ENCODE measurements at places on chromosomes 3 and 15. TPM values are rescaled to one million over a fixed set of nuclear protein-coding genes. Genes with fewer than 3 reads are reported as not detected.

DNA sequence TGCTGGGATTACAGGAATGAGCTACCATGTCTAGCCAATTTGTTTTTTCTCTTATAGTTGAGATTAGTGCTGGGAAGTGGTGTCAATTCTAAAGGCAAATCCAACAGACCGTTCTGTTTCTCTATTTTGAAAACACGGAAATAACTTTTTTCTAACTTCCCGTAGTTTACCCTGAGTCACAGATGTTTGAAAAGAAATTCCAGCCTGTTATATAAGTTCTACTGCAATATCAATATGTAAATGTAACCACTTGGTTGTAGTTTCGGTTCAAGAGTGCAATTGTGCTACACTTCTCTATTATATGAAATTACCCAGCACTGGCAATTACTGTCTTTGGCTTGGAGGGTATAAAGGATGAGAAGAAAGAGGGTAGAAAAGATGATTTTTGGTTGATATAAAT lies 22.3 kb upstream of the GNB4 start:
- DNase-seq = no peak

GRCh38 chr3:56874269-56874668 lies 72.5 kb upstream of the ARHGEF3 start:
- DNase-seq = no peak

- no peak for DNase-seq
These were observed 9.9 kb downstream of the TRAK1 start for GRCh38 chr3:42101048-42101447.

DNA sequence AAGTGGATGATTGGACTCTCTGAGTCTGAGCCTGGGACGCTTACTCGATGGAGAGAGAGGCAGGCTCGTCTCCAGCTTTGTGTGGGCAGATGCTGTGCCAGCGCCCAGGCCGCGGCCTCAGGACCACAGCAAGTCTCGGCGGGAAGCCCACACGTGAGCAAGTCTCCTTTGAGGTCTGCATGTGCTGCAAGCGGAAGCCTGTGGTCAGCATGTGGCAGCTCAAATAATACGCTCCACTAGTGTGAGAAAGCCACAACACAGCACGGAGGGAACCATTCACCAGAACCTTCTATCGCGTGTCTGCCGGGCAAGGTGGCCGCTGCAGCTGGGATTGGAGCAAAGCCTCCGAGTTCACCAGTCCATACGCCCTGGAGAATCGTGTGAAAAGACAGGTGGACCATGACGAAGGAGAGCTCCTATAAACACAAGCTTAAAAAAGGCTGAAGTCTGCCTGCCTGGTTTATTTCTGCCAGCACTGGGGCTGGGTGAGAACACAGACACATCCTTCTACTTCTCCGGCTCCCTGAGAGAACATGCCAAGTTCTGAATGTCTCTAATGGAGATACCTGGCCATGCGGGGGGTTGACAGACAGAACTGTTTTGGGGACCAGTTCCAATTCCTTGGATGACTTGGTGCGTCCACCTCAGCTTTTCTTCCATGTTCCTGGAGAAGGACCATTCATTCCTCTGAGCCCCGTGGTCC lies 82.0 kb upstream of the LRIG1 start:
- no peak for DNase-seq

ROBO1 gene
- 0.46 TPM for total RNA-seq

GOLGA6A gene
- 1.0 TPM for total RNA-seq

DNA sequence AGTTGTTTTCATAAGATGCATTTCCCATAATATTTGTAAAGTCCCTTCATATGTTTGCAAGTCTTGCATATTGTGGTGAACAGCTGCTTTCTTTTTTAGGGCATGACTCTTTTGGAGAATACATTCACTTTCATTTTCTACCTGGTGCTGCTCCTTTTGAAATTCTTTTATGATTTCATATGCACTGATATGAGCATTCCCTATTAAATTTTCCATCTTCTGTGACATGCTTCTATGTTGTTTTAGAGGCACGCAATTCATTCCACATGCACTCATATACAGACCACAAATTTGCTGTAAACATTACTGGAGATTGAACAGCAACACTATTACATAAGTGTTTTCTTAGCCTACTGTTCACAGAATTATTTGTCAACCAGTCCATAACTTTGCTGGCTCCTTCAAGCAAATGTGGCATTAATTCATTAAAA lies 92.8 kb upstream of the TNFSF10 start:
- no peak for DNase-seq

DNA sequence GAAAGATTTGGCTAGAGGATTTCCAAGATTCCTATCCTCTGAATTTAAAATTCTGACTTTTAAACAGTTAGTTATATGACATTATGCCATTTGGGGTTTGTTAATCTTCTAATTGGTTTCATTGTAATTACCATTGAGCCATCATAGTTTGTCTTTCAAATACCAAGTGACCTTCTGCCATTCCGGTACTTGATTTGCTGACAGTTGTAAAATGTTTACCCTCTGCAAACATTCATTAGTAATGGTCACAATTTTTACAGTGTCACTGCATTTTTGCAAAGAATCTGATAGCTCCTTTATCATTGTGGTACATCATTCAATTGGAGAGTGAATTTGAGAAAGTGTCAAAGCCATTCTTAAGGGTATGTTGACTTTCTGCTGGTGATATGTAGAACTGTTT lies 645.0 kb upstream of the TBL1XR1 start:
- no peak for DNase-seq

DNA sequence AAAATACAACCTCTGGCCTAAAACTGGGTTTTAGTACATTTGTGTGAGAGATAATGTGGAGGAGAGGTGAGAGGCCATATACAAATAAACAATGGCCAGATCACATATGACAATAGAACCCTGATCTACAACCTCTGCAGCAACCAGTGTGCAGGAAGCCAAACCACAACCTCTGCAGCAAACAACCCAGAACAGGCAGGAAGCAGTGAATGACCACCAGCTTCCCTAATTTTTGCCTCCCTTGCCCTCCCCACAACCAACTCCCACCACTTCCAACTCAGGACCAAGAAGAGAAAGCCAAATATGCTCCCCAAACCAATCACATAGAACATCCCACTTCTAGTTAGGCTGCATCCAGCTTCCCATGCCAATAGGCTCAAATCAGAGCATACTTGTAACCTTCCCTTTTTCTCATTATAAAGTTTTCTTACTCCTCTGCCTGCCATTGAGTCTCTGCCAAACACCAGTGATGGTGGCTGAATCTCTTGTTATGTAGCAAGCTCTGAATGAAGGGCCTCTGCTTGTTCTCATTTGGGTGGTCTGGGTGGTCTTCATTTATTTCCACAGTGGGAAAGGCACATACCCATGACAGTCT lies 102.6 kb upstream of the GAP43 start:
- DNase-seq = no peak

FGF7 gene
- not detected for total RNA-seq

DNA sequence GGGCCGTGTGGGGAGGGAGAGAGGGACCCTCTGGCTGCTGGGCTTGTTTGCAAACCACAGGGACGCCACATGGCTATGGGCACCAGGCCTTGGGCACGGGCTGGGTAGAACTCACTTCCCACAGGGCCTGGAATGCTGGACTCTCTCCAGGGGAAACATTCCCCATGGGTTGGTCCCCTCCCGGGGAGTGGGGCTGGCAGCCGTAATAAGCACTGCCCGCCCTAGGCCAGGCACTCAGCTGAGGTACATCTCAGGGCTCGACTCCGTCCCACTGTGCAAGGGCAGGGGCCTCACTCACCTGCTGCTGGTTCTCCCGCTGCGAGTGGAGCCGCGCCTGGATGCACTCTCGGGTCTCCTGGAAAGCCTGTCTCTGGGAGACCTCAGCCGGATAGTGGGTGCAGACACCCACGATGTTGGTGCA lies 96.7 kb downstream of the ADCY5 start:
- no peak for DNase-seq

DNA sequence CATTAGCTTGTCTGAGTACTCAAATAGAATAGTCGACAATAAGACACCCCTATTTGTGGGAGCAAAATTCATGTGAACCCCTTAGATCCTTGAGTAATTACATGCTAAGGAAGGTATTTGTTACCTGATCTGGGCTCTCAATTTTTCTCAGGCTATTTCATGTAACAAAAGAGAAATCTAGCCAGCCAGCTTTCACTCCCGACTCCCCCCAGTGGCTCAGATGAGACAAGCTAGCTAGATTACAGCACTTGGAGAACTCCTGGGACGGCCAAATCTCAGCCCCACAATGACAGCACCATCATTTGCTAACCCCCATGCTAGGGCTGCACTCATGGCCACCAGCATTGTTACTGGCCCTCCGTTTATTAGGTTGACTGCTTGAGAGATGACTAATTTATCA lies 41.3 kb downstream of the GLDN start:
- DNase-seq = no peak

- no peak for DNase-seq
These were observed 55.8 kb downstream of the PRKCI start for GRCh38 chr3:170277833-170278580.

DNA sequence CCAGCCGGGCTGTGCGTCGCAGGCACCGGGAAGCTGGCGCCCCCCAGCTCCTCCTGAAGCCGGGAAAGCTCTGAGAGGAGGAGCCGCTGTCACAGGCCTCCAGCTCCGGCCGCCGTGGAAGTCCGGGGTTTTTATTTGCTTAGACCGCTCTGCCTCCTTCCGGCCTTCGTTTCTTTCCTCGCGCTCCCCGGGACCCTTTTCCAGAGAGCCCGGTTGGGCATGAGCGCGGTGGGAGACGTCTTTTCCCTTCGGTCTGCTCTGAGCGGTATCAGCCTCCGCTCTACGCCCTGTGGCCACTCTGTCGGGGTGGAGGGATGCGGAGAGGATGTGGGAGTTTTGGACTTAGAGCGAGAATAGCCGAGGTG lies 559 bp downstream of the SENP5 start:
- DNase-seq = no peak

- no peak for DNase-seq
These were observed 155.0 kb downstream of the NLGN1 start for GRCh38 chr3:173552526-173552925.

DNA sequence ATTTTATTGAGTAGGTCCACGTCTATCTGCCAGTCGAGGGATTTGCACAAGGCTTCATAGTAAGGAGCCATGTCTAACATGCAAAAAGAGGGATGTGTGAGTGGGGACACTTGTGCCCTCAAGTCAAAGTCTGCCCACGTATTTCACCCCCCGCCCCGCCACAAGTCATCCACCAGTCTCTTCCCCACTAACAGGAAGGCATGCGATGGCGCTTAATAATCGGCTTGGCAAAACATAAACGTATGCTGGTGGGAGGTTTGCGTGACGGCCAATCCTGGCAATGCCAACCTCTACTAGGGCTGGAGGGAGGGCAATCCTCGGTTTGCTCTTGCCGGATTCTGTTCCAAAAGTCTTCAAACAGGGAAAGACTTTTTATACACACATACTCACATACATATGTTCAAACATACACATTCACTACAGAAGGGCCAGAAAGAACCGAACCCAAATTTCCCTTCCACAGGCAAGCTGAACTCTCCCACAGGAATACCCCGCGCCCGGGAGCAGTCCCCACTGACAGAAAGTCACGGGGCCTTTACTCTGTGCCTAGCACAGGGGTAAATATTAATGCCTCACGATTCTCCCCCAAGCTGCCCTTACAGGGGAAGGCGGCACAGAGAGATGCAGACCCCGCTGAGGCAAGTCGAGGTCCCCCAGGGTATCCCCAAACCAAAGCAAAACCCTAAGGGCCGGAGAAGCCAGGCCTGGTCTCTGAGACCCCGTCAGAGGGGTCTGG lies 675 bp downstream of the PSMD6 start:
- DNase-seq = no peak

GRCh38 chr3:45534632-45535031 lies 59.9 kb upstream of the LIMD1 start:
- no peak for DNase-seq

PIGBOS1 gene
- total RNA-seq = 23.7 TPM

GRCh38 chr15:64180235-64180824 lies 17.5 kb upstream of the PPIB start:
- no peak for DNase-seq

DNA sequence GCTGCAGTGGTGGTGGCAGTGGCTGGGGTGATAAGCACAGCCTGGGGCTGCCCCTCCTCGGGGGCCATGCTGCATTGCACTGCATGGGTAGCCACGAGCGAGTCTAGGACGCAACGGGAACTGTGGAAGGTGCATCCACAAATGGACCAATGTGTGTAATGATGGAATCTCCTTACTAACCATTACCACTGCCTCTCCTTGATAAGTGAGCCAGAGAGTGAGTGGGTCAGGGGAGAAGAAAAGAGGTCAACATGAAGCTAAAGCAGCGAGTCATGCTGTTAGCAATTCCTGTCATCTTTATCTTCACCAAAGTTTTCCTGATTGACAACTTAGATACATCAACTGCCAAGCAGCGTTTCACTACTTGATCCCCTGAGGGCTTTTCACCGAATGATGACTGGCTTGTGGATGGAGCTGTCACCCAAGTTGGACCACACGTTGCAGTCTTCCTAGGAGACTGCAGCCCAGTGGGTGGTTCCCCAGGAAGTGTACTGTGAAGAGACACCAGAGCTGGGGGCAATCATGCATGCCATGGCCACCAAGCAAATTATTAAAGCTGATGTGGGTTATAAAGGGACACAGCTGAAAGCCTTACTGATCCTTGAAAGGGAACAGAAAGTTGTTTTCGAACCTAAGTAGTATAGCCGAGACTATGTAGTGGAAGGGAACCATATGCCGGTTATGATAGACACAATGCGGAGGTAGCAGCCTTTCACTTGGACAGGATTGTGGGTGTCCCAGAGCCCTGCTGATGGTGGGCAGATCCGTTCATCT lies 20.6 kb downstream of the SAMD7 start:
- peak; percentile 48 for DNase-seq

- DNase-seq = peak; percentile 87
These were observed 14.8 kb upstream of the LDHAL6B start for GRCh38 chr15:59191855-59192237.

GRCh38 chr3:134330883-134331810 lies 43.1 kb downstream of the AMOTL2 start:
- DNase-seq = no peak

DNA sequence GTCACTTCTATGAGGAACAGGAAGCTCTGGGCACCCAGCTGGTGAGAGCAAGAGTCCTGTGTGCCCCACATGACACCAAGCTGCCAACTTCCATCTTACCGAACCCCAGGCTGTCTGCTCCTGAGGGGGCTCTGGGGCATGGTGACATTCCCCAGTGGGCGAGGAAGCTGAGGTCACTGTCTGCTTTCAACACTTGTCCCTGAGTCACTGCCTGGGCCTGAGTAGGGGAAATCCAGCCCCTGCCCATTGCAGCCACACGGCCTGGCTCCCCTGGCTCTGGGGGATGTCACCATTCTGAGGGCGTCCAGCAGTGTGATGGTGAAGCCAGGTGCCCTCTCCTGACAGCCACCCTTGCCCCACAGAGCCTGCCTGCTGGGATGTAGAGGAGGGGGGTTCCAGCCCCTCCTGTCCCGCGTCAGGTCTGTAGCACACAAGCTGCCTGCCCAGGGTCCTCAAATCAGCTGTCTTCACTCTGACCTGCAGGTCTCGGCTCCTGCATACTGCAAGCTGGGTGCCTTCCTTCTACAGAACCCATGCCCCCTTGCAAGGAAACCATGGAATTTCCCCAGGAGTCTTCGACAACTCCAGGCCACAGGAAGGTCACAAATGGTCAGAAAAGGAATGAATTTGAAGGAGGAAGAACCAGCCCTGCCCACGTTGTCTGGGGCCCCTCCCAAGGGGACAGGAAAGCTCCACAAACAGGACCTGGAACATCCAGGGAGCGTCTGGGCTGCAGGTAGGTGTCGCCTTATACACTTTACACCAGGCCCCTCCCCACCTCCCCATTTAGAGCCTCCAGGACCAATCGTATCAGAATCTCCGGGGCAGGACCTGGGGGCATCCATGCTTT lies 69.9 kb upstream of the GATM start:
- DNase-seq = peak; percentile 79

- DNase-seq = no peak
These were observed 352 bp upstream of the TMF1 start for GRCh38 chr3:69052472-69052898.

GRCh38 chr3:173351886-173352285 lies 45.7 kb upstream of the NLGN1 start:
- no peak for DNase-seq

All from Caki2 (cell line).